WTC11 (cell line): ENCODE measurements at places on chromosomes 5 and 9. TPM values are rescaled to one million over a fixed set of nuclear protein-coding genes. Genes with fewer than 3 reads are reported as not detected.

The ANKRD20A1 gene
- 0.27 to 0.37 TPM in 2 of 3 replicates, not detected in the other for total RNA-seq

The C6 gene
- total RNA-seq, result 0.13 to 0.23 TPM (median 0.14 TPM) in 3 replicates

The PPP1R26 gene
- total RNA-seq, result 36.2 to 44.4 TPM (median 37.4 TPM) in 3 replicates

The IFNB1 gene
- not detected in 3 replicates for total RNA-seq

The SPATA9 gene
- not detected in 3 replicates for total RNA-seq

The SERF1A gene
- 10.6 to 16.5 TPM (median 13.9 TPM) in 3 replicates for total RNA-seq

The AK1 gene
- 27.5 to 34.9 TPM (median 34.4 TPM) in 3 replicates for total RNA-seq

The DRD1 gene
- total RNA-seq, result 0.07 TPM in 2 of 3 replicates, not detected in the other

The CDH18 gene
- total RNA-seq, result 0.24 TPM in 1 of 3 replicates, not detected in the others
